ENCODE measurements at places on chromosomes 5 and 9. TPM values are rescaled to one million over a fixed set of nuclear protein-coding genes. Genes with fewer than 3 reads are reported as not detected.

Gene PRSS3
- not detected for total RNA-seq

DNA sequence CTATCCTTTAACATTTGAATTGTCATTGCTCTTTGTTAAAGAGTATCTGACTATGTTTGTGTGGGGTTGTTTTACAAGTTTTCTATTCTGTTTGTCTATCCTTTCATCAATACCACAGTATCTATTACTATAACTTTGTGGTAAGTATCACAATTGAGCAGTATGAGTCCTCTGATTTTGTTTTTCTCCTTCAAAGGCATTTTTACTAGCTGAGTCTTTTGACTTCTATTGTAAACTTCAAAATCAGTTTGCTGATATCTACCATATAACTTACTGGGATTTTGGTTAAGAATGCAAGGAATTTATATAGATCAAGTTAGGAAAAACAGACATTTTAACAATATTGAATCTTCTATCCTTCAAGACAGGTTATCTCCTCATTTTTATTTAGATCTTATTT lies 789.8 kb upstream of the PTPRD start:
- DNase-seq: no peak

DNA sequence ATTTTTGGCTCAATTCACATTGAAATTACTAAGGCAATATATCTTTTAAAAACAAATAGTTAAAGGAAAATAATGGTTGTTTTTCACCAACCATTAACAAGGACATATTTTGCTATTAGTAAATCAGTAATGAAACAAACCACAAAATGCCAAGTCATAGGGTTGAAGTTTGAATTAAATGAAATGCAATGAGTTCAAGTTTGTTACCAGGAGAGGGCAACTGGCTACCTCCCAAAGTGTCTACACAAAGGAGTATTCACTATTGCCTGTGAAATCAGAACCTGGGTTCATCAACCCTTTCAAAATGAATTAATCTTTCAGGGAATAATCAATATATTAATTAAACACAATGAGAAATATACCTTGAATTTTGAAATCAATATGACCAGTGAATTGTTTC lies 138.4 kb upstream of the DMRTA1 start:
- peak; percentile 37 for DNase-seq

DNA sequence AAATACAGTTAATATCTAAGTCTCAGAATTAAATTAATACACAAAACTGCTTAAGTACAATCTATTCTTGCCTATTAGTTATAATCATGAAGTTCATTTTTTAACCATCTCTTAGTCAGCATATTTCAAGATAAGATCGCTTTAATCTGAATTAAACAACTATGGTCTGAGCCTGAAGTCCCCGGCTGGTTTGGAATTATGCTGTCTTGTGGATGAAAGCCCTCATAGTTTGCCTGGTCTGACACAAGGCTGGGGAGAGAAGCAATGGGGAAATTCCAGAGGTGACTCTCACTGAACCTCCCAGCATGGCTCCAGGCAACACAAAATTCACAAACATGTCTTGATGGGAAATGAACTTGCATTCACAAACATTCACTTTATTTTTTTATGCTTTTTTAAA lies 28.0 kb upstream of the GRAMD2B start:
- DNase-seq: no peak
